Activated CD4-positive, alpha-beta T cell treated with anti-CD3 and anti-CD28 coated beads, Interleukin-2, Interleukin-4, amounts not matched to agents 100 ng/mL and 50 ng/mL, durations not matched to agents 16 hours and 8 hours (primary cell): ENCODE measurements at places on chromosomes 13 and 19.
A peak's percentile ranks its signal among the peaks of the same experiment; 100 is the strongest.

DNA sequence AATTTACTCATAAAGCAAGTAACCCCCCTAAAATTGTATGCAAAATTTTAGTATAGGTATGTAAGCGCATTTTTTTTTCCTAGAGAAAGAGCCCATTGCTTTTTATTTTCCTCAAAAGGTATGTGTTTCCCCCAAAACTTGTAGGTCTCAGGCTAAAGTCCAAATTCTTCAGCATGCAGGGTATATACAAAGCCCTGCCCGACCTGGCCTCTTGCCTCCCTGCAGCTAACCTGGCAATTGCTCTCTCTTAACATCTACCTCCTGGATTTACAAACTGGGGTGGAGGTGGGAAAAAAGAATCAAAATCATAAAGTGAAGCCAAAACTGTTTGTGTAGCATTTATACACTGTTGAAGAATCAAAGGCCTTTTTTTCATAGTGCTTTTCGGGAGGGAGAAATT lies 107.8 kb downstream of the KCNRG start:
- DNase-seq = no peak

- DNase-seq = no peak
Measured at GRCh38 chr13:71580614-71581013, 286.4 kb downstream of the DACH1 start.

GRCh38 chr13:25847635-25848626 lies 203.9 kb downstream of the SHISA2 start:
- no peak for DNase-seq

GRCh38 chr13:103945836-103946235 lies 879.6 kb upstream of the SLC10A2 start:
- DNase-seq = no peak

GRCh38 chr19:42132851-42133528 lies 744 bp upstream of the POU2F2 start:
- peak; percentile 84 for DNase-seq

DNA sequence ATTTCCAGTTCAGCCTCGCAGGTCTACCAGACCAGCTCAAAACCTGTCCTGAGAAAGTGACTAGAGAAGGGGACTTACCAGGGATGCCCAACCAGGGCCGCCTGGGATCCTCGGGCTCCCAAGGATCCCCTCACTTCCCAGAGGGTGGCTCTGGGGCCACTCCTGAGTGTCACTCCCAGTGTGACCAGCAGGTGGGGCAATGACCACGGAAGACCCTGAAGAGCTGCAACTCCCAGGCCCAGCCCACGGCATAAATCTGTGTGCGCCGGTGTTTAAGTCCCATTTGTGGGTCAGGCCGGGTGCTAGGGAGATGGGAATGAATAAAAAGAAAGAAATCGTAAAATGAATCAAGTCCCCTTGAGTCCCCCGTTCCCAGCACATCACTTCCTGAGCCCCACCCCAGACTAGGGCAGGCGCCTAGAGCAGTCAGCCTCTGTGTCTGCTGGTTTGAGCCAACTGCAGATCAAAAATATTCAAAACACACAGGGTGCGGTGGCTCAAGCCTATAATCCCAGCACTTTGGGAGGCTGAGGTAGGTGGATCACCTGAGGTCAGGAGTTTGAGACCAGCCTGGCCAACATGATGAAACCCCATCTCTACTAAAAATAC lies 10.7 kb downstream of the PTGIR start:
- DNase-seq = peak; percentile 82

DNA sequence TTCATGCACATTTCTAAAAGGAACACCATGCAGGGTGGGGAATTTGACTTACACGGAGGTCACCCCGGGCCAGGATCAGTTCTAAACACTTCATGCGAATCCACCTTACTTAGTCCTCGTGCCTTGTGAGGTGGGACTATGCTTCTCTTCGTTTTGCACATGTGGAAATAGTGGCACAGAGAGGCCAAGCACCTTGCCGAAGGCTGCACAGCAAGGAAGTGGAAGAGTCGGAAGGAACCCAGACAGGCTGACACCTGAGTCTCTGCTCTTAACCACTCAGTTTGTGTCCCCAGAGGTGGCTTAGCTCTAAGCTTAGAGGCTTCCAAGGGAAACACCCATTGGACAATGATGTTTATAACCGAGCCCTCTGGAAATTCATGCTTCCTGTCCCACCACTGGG lies 150.1 kb downstream of the CACNA1A start:
- DNase-seq = no peak

- no peak for DNase-seq
Measured at GRCh38 chr13:35389535-35389934, 87.0 kb downstream of the MAB21L1 start.

- DNase-seq = peak; percentile 12
Measured at GRCh38 chr13:94967183-94968039, 255.1 kb upstream of the SOX21 start.

DNA sequence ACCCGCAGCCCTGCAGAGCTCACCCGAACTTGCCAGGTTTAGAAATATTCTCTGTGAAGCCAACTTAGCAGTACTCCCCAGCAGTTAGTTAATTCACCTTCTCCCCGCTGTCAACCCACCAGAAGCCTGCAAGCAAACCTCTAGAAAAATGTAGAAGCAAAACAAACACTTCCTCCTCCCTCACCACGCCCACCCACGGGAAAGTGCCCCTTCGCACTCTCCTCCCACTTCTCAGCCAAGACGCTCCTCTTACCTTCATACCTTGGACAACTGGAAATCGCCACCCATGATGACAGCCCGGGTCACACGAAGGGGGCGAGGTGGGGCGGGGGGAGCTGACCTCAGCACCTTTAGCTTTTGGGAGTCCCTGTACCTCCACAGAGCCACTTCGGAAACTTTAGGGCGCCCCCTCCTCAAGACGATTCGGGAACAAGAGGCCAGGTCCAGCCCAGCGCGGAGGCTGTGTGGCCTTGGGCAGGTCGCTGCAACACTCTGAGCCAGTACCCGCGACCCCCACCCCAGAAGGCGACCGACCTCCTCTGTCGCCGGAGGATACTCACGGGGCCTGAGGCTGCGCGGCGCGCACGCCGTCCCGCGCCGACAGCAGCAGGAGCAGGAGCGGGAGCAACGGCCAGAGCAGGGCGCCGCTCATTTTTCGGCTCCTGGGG lies 485 bp downstream of the CPAMD8 start:
- no peak for DNase-seq

GRCh38 chr19:46728208-46728607 lies 11.3 kb upstream of the PRKD2 start:
- no peak for DNase-seq

DNA sequence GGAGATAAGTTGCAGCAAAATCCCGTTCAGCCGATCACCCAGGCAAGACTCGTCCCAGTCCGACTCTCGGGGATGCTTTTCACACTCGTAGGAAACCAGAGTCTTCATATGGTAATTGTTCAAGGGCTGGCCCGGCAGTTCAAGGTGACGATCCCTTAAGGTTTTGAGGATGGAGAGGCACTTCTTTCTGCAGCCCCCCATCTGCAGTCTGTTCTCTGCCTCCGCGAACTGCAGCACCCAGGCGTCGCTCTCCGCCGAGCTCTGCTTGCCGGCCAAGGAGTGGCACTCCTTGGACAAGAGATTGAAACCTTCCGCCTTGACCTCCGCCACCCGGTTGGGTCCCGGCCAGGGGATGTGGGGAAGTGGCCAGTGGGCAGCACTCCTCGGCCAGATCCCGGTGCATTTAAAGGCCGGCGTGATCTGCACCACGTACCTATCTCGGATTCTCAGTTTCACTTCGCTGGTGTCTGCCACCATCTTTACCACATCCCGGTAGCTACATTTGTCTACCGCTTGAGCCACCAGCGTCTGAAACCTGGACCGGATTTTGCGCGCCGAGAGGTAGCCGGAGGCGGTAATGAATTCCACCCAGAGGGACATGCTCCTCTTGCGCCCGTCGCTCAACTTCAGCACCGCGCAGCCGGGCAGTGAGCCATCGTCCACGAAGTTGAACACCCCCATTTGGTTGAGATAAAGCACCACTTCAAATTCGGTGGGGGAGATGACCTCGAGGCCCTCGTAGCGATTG lies 1.1 kb downstream of the MAB21L1 start:
- DNase-seq = no peak

- no peak for DNase-seq
Measured at GRCh38 chr13:77728265-77729125, 31.0 kb downstream of the SLAIN1 start.

DNA sequence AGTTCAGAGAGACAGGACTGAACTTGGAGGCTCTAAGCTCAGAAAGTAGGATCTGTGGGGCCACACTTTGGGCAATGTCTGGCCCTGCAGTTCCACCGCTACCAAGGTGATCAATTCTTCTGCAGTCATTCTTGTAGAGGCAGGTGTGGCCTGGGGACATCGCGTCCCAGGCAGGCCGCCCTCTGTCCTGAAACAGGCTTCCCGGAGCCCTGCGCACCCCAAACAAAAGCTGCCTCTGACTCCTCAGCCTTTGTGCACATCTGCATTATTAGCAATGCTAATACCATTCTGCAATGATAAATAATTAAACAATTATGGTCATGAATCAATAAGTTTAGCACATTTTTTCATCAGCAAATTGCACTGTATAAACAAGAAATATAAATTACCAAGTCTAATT lies 160.2 kb downstream of the URI1 start:
- no peak for DNase-seq
